ENCODE measurements at places on chromosomes 2 and 18.
A peak's percentile ranks its signal among the peaks of the same experiment; 100 is the strongest.

DNA sequence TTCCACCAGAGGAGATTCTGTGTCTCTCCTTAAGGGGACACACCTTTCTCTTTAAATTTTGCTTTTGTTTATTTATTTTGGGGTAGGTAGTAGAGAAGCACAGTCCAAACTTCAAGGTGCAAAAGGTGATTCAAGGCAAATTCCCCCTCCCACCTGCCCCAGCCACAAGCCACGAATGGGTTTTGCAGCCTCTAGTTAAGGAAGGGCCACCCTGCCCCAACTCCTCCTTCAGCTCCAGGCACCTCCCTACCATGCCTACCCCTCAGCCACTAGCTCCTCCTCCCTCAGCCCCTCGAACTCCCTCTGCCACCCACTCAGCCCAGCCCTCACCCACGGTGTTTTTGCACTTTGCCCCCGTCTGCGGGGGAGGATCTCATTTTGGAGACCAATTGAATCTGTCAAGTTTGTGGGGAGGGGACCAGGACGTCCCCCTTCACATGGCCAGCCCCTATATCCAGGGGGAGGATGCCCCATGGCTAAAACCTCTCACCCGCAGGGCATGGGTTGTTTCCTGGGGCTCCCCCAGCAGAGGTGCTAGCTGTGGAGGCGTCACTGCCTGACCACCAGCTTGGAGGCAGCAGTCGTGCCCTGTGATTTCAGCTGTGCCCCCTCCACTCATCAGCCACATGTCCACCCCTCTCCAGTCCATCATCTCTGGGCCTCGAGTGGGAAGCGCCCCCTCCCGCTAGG, 4.5 kb downstream of the HAAO start:
- no peak for DNase-seq

DNA sequence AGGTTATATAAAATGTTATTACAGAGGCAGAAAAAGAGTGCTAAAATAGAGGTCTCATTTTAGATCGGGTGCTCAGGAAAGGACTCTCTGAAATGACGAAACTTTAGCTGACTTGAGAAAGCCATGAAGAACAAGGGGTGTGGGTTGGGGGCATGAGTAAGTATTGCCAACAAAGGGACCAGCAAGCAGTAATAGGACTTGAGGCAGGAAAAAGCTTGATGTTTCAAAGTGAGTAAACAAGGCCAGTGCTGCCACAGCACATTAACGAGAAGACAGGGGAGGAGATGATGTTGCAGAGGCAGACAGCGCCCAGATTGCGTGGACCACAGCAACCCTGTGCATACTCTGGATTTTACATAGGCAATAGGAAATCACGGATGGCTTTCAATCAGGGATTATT, 318.8 kb downstream of the ZEB2 start:
- DNase-seq = no peak

DNA sequence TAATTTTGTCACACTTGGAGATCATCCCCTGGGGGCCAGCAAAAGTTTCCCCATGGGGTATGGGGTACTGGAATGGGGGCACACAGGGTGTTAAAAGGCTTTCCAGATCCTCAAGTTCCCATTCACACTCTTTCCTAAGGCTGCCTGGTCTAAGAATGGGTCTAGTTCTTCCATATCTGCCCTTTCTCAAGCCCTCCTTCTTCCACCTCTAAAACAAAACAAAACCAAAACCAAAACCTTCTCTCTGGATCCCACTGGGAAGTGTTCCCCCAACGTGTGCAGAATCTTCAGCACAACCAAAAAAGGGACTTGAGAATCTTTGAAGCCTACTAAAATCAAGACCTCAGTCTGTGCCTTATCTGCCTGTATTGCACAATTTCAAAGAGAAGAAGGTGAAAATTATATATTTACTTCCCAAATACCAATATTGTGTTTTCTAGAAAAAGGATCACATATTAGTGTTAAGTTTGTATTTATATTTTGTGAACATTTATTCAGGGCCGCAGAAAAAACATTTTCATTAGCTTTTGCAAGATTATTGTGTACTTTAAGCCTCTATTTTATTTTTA, 207.2 kb upstream of the TCF4 start:
- DNase-seq = peak; percentile 15

DNA sequence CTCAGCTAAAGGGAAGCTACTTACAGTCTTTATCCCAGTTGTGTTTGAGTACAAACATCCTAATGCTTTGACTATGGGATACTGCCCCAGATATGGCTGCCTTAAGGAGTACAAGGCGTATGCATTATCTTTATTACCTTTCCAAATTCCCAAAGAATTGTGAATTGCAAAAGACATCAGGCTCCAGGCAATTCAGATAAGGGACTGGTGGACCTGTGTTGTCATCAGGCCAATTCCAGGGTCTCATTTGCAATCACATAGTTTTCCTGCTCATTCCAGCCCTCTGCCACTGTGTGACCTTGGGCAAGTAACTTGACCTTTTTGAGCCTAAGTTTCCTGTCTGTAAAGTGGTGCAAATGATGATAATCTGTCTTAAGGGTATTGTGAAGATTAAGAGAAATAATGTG, 137.5 kb downstream of the FMNL2 start:
- DNase-seq = no peak

DNA sequence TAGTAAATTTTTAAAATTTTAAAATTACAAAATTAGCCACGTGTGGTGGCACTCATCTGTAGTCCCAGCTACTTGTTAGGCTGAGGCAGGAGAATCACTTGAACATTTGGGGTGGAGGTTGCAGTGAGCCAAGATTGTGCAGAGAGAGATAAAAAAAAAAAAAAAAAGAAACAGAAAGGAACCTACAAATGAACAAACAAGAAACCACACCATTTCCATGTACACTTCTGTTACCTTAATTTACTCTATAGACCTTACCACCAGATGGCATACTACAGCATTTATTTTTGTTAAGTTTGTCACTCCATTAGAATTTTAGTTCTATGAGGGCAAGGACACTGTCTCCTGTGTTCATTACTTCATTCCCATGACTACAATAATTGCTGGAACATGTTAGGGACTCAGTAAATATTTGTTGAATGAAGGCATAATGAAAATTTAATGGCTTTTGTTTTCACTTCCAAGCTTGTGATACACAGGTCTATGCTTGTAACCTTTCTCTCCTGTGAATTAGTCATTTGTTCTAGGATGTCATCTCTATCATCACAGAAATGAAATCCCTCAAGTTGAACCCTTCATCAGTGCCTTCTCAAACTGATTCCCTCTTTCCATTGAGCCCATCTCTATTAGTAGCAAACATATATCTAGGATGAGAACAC, 76.0 kb downstream of the ARHGAP15 start:
- no peak for DNase-seq

- no peak for DNase-seq
These were observed 926 bp downstream of the SERPINB8 start for GRCh38 chr18:63970809-63971205.

DNA sequence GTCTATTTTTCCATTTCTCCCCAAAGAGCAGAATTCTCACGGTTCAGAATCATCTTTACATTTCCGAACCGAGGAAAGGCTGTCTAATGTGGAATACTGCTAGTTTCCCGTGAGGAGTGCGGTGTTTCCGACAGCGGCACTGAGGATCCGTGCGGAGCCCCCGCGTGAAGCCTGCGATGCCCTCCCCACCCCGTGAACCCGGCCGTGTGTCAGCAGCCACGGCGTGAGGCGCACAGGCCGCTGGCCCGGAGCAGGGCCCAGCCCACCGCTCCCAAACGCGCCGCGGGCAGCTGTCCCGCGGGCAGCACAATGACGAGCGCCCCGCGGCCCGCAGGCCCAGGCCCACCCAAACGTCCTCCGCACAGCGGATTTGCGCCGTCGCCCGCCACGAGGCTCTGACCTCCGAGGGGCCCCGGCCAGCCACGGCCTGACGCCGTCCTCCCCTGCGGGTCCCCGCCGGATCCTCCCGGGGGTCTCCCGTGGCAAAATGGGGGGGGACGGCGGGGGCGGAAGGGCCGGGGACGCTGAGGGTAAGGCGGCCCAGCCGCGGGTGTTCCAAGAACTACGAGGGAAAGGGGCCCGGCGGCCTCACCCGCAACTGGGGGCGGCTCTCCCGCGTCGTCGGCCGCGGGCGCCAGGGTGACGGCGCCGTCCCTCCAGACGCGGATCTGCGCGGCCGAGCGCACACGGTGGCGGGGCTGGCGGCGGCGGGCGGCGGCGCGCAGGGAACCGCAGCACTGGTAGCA, 796 bp downstream of the SPIRE1 start:
- peak; percentile 86 for DNase-seq

GRCh38 chr2:219571311-219572236, at the start of gene OBSL1:
TSS of gene OBSL1 (minus strand) at chr2:219571539. CDS start at chr2:219571232, 307 bp downstream.
- DNase-seq = peak; percentile 76

- no peak for DNase-seq
These were observed 7.3 kb downstream of the ACMSD start for GRCh38 chr2:134845719-134846118.

GRCh38 chr2:238670111-238670585, 177.7 kb upstream of the TWIST2 start:
- no peak for DNase-seq

All from muscle of back (tissue), 13 donors.